Chondrocyte (in vitro differentiated cells): ENCODE measurements at places on chromosomes 16 and 17. TPM values are rescaled to one million over a fixed set of nuclear protein-coding genes. Genes with fewer than 3 reads are reported as not detected.
A peak's percentile ranks its signal among the peaks of the same experiment; 100 is the strongest.

- DNase-seq = no peak
These were observed 12.0 kb upstream of the BRIP1 start for GRCh38 chr17:61875285-61875684.

DNA sequence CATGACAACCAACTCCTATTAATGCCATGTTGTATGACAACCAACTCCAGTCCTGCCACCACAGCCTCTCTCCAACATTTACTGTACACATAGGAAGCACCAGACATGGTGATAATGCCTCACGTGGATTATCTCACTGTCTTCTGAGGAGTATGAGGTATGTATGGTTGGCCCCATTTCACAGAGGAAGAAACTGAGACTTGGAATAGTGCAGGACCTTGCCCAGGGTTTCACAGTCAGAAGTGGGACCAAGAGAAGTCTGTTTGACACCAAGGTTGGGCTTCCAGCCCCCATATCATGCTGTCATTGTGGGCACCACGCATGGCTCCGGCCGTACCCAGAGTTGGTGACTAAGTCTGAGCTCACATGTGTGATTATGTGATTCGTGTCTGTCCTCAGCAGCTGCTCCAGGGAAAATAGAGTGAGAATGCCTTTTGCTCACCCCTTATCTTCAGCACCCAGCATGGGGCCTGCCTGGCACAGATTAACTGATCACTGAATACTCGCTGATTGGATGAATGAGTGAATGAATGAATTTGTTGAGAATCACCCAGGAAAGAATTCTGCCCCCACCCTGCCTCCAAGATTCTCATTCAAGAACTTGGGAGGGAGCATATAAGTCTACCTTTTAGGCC lies 204.1 kb upstream of the NLRP1 start:
- no peak for DNase-seq

DNA sequence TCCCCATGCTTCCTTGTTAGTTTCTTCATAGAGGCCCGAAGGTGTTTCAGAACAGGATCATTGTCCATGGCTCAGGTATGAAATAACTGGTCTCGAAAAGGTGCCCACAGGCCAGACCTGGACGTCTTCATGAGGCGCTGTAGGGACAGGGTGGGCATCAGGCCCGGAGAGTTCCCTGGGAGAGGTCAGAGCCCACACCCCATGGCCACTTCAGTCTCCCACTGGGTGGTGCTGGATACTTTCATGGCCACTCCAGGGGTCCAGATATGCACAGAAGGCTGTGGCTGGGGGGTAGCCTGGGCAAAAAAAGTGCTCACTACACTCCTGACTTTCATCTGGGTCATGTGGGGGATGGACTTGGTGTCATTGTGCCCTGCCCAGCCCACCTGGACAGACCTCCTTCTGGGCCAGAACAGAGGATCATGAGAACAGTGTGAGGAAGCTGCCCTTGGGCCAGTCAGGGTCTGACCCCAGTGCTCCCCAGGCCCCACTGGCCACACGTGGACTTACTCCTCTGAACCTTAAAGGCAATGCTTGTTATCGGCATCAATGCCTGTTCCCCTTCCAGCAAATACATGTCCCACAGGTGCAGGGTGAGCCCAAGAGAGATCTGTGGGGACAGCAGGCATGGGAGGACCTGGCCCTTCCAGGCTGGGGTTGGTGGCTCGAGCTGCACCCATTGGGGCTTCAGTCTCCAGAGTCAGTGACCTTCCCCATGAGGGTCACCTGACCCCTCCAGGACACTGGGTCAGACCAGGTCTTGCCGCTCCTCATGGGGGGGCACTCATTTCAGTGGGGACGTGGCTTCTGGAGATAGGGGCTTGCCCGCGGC lies 36.9 kb downstream of the LGALS9 start:
- DNase-seq = peak; percentile 73

The CDH8 gene
- 2.8 to 6.2 TPM (median 5.7 TPM) in 3 replicates for total RNA-seq

The MPV17L gene
- 0.94 to 3.8 TPM (median 3.5 TPM) in 3 replicates for total RNA-seq

DNA sequence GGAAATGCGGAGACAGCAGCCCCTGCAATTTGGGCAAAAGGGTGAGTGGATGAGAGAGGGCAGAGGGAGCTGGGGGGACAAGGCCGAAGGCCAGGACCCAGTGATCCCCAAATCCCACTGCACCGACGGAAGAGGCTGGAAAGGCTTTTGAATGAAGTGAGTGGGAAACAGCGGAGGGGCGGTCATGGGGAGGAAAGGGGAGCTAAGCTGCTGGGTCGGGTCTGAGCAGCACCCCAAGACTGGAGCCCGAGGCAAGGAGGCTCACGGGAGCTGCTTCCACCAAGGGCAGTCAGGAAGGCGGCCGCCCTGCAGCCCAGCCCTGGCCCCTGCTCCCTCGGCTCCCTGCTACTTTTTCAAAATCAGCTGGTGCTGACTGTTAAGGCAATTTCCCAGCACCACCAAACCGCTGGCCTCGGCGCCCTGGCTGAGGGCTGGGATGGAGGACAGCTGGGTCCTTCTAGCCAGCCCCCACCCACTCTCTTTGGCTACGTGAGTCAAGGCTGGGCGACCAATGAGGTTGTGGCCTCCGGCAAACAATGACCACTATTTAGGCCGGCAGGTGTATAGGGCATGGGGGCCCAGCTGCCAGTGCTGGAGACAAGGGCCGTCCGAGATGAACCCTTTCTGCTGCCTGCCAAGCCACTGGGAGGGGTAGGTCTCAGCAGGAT lies 507 bp downstream of the SERPINF1 start:
- DNase-seq = no peak

DNA sequence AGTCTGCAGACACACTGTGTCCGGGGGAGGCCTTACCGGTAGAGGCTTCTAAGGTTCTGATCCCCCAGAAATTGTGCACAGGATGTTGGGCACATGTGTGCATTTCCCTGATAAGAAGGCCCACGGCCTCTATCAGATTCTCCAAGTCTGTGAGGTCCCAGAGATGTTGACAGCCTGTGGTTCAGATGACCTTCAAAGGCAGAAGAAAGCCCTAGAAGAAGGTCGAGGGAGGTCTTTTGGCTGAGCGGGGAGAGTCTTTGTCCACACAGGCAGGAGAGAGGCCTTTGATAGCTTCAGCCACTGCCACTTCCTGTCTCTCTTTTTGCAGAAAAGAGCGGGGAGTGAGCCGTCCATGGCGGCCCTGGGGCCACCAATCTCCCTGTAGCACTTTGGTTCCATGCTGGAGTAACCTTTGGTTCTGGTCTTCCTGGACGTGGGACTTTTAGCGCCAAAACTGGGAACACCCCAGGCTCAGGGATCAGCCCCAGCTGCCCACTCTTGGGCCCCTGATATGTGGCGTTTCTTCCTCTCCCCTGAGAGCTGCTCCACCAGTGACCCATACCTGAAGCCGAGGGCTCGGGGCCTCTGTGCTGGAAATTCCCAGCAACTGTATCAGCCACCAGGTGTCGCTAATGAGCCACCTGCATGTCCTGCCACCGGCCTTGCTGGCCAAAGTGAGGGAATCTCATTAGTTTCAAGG lies 28.1 kb upstream of the LGALS9 start:
- no peak for DNase-seq

The CNP gene
- total RNA-seq = 78.3 to 86.0 TPM (median 79.4 TPM) in 3 replicates
